Stimulated activated CD8-positive, alpha-beta memory T cell treated with anti-CD3 and anti-CD28 coated beads, Interleukin-4, amount 100 ng/mL, for 48 hours (primary cell): ENCODE measurements at places on chromosomes 2 and 18.

- no peak for DNase-seq
Observed at GRCh38 chr2:233945146-233945545, 28.0 kb downstream of the TRPM8 start.

GRCh38 chr2:47313141-47313691, 89.7 kb upstream of the MSH2 start:
- no peak for DNase-seq

GRCh38 chr2:12589802-12590320, 126.9 kb upstream of the TRIB2 start:
- no peak for DNase-seq

DNA sequence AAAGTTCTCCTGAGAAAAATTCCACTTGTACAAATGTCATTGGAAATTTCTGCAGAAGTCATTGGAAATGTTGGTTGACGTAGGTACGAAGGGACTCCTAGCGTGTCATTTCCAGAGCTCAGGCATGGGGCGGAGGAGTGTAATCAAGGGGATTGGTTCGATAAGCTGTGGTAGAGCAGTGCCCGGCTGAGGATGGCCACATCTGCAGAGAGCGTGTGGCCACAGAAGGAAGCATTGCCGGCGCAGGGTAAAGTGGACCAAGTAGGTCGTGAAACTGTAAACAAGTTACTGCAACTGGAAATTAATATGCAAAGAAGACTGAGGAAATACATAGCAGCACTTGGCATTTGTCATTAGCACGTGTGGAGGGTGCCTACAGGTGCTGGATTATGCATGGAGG, 101.8 kb downstream of the DGKD start:
- DNase-seq, result no peak

DNA sequence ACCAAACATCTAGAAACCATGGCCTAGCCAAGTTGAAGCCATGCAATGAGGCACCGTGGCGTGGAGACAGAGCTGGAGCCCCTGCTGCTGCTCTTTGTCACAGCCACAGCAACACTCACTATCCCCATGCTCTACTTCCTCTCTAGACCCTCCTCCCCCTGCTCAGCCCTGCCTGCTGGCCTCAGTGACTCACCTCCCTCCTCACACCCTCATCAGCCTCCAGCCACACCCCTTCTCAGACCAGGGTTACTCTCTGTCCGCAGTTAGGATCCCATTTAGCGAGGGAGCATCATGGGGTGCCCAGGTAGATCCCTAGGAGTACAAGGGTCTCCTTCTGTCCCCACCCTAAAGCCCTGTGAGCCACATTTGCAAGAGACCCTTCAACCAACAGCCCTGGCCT, 25.4 kb upstream of the SOX11 start:
- DNase-seq, result no peak

DNA sequence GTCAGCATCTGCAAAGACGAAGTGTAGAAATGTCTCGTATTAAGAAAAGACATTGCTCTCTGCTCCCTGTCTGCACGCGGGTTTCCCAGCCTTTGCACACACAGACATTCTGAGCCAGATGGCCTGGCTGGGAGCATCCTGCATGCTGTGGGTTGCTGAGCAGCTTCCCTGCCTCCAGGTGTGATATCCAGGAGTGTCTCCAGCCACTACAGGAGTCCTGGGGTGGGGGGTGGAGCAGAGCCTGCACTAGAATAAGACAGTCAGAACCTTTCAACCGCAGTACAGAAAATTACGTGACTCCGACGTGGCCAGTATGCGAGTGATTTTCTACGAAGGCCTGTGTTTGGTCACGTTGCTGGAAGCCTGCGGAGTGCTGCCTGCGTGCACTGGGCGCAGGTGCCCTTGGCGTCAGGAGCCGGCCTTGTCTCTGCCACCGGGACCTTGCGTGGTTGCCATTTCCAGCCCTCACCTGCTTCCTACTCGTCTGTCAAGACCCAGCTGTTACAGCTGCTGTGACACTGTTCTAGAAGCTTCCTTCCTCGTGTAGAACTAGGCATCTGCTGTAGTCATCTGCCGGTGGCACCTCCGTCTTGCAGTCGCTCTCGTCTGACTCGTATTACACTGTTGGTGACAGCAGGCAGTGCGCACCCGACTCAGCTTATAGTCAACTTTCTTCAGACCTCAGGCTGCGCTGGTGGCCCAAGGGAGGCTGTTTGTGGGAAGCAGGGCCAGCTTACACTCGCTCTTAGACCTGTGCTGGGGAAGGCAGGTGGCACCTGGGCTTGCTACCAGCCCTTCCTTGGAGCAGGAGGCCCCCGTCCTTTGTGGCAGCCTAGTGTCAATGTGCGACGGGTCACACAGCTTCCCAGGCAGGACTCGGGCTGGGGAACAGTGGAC, 11.2 kb downstream of the CTDP1 start:
- DNase-seq, result no peak

DNA sequence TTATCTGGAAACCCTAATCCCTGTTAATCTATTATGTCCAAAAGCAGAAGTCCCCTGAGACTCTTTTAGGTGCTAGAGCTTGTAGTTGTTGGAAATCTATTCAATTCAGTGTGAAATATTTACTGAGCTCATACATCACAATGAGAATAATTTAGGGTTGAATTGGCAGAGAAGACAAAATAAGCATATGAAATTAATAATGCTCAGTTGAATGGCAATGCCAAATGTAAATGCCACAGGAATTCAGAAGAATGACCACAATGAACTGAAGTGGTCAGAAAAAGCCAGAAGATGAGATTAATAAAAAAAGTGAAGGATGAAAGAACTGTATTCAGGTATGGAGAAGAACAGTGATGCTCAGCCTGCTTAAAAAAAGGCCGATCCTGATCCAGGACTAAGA, 8.0 kb upstream of the STAT4 start:
- DNase-seq, result no peak

GRCh38 chr18:77101410-77102258, 30.9 kb downstream of the MBP start:
- peak; percentile 76 for DNase-seq

GRCh38 chr2:193712912-193713311, 1518.2 kb upstream of the TMEFF2 start:
- no peak for DNase-seq

- no peak for DNase-seq
Observed at GRCh38 chr2:145800151-145801091, 1280.5 kb upstream of the ZEB2 start.

DNA sequence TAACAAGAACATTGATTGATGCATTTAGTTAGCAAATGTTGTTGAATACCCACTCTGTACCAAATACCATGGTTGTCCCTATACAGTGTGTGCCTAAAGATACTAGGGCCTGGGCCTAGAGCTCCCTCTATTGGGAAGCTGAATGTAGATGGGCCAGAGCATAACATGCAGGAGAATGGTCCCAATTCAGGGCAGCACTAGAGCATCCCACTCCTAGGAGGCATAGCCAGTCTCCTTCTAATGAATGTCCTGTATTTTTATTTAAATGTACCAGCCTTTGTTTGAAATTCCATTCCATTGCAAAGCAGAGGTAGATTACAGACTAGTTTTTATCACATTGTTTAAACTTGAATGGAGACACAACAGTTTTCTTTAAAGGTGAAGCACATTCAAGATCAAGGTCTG, 90.6 kb downstream of the FEZ2 start:
- DNase-seq, result peak; percentile 39

GRCh38 chr2:48131539-48132270, 225.4 kb upstream of the FBXO11 start:
- no peak for DNase-seq

GRCh38 chr18:23378302-23378686, 74.8 kb upstream of the RIOK3 start:
- DNase-seq, result no peak

DNA sequence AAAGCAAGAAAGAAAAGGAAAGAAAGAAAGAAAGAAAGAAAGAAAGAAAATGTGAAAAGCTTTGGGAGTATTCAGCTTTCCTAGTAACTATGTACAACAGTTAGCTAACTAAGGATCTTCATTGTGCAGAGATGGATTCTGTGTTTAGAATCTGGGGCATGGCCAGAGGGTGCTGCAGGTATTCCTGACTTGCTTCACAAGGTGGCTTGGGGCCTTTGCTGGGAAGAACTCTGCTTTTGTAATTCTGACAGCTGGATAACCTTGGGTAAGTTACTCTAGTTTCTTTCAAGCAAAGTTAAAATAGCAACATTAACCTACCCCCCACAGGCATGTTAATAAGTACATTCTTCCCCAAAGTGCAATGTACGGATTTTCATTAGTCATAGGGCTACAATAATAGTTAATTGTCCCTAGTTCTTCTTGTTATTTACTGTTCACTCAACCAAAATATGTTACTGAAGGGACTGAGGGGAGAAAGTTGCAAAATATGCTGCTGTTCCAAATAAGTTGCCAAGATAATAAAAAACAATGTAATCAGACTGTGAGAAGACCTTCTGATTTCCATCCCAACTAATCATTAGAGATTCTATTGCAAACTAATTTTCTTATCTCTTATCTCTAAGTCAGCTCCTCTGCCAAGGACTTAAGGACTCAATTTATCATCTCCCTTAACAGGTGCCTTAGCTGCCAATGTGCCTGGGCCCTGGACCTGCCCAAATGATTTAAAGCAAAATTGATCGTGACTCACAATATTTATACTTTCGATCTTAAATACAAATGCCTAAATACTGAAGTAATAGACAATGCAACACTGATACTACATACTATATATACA, 50.3 kb downstream of the SERPINB8 start:
- DNase-seq, result no peak

- no peak for DNase-seq
Observed at GRCh38 chr2:43303889-43304288, 77.5 kb upstream of the ZFP36L2 start.

DNA sequence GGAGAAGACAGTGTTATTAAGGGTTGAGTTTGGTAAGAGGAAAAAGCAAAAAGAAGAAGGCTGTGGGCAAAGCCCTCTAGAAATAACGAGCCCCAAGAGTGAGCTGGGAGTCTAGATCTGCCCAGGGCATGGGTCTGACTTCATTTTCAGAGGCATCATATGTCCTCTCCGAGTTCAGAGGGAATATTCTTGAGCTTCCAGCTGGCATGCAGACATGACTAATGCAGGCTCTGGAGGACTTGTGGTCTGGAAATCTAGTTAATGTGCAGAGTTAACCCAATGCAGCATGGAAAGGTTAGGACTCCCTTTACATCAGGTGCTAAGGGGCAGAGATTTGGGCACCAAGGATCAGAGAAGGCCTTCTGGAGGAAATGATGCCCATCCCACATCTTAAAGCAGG, 7.3 kb downstream of the ACMSD start:
- no peak for DNase-seq

- no peak for DNase-seq
Observed at GRCh38 chr2:190315273-190315672, 4.4 kb downstream of the HIBCH start.

DNA sequence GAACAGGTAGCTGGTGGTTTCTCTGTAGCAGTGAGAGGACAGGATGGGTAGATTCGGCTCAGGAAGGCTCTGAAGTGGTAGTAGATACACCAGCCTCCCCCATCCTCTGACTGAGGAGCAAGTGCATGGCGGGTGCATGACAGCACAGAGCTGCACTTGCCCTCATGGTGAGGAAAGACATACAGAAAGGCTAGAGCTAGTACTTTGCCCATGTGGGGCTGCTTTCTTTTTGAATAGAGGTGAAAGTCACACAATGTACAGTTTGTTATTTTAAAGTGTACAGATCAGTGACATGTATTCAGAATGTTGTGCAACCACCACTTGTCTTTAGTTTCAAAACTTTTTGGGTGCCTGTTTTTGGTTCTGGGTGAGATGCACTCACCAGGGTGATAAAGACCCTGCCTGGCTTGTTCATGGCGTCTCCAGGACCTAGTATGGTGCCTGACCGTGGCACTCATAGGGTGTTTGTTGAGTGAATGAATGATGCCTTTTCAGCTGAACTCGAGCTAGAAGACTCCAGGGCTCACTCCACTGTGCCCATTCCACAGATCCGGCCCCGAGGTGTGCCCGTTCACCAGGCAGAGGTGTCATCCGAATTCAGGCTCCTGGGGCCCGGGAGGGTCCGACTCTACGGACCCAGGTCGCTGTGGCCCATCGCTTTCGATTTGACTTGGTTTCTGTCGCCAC, 421 bp upstream of the VAMP5 start:
- peak; percentile 58 for DNase-seq

GRCh38 chr2:217513258-217513657, 489.5 kb downstream of the TNS1 start:
- DNase-seq, result no peak

DNA sequence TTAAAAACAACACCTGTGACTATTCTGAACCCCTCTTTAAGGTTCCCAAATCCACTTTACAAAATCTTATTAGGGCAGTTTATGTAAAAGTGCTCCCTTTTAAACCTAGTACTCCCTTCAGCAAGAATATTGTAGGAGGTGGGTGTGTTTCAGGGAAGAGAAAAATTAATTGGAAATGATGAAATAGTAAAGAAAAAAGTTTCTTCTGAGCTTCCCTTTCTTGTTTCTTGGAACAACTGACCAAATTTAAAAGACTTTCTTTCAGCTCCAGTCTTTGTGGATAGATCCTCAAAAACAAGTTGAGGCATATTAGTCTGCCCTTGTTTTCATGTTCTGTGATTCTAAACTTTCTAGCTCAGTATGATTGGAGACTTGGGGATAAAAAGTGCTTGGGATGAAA, 3.0 kb downstream of the VWA3B start:
- no peak for DNase-seq

GRCh38 chr2:11257964-11258363, 86.5 kb downstream of the ROCK2 start:
- DNase-seq, result no peak

DNA sequence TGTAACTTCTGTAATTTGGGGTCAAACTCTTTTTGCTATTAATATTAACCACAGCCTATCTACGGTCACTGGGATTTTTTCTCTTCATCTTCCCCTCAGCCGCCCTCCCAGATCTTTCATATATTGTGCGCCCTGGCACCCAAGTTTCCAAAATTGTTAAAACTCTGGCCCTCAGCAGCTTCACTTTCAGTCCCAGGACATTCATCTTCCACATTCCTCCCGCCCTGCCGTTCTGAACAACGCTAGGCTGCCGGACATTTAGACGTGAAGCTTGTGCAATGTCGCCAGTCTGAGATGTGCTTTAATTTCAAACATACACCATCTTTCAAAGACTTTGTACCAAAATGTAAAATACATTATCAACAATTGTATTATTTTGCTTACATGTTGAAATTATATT, 1.8 kb upstream of the TMEM18 start:
- no peak for DNase-seq
